ENCODE measurements at places on chromosomes 1 and 21. TPM values are rescaled to one million over a fixed set of nuclear protein-coding genes. Genes with fewer than 3 reads are reported as not detected.

LIN28A gene
- not detected for total RNA-seq

KCNA3 gene
- total RNA-seq = under 0.01 TPM

CHODL gene
- under 0.01 TPM for total RNA-seq

S100A1 gene
- not detected for total RNA-seq

DNA sequence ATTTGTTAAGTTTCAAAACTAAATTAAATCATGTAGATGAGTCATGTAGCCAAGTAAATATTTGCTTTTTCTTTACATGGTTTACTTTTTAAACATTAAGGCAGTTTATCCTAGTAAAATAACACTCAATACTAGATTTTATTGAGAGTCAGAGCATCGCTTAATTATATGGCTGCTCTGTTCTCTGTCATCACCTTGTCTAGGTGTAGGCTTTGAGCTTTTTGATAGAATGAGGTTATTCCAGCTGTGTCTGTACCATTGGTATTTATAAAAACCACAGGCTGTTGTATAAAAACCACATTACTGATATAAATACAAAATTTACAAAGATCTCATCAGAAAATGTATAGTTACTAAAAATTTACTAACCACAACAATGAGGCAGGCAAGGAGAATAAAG is 42.5 kb upstream of the GPR52 start:
- DNase-seq = no peak

DNA sequence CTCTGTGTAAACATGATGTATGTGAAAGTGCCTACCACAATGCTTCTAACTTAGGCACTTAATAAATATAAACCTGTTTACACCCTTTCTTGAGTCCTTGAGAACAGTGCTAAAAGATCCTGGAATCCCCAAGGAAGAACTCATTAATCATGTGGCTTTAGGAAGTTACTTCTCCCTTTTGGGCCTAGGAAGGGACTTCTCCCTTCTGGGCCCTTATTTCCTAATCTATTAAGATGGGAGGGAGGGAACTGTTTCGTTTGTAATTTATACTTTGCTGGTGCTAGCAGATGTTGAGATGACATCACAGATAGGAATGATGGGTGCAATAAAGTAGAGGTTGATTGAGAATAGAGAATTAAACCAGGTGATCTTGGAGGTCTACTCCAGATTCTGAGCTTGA is 1.2 kb downstream of the BTF3L4 start:
- DNase-seq = no peak

GRCh38 chr1:41870076-41870562 is 48.6 kb downstream of the HIVEP3 start:
- peak; percentile 82 for DNase-seq

- no peak for DNase-seq
Measured at GRCh38 chr1:53627666-53628065, 111.3 kb downstream of the GLIS1 start.

- no peak for DNase-seq
Measured at GRCh38 chr1:46026531-46026930, 105.9 kb downstream of the PIK3R3 start.

GRCh38 chr1:156276532-156276931 is 6.1 kb downstream of the SMG5 start:
- DNase-seq = no peak

DNA sequence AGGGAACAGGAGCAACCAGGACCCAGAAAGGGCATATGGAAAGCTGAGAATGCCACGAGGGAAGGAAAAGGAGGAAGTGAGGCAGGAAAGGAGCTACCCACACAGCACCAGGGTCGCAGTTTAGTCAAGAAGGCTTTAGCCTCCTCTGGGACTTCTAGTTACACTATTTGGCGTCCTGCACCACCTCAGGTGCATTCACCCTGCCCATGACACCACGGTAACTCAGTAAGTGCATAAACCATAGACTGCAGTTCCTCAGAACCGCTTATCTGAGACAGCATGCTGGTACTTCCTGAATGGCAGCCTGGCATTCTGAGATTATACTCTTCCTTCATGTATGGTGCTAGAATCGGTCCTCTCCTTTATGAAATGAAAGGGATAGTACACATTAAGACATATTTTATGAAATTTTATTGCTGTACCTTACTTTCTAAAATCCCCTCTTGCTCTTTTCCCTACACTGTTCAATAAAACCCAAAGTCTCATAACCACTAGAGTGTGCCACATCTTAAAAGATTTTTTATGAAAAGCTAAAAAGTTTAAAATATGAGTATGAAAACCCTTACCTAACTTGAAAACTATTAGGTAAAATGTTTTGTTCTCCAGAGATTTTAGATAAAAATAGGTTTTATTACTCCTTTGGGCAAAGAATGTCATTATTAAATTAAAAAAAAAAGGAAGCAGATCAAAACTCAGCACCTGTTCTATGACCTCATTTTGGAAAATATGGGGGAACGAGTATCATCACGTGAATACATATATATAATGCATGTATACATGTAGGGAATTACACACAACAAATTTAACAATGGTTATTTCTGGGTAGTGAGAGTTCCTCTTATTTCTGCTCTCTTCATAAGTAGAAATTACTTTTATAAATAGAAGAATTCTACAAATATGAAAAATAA is 67.3 kb downstream of the VAV3 start:
- DNase-seq = no peak

GRCh38 chr1:78839704-78840277 is 166.7 kb downstream of the ADGRL4 start:
- peak; percentile 51 for DNase-seq

GRCh38 chr1:20290624-20291597 is at the start of gene VWA5B1:
Gene VWA5B1 (plus strand): TSS chr1:20290875. CDS start chr1:20310602, 19,727 bp downstream.
- DNase-seq = no peak

GRCh38 chr1:212608959-212609700 is 569 bp downstream of the ATF3 start:
- no peak for DNase-seq

GRCh38 chr1:169487561-169487960 is 1.8 kb upstream of the SLC19A2 start:
- no peak for DNase-seq

DNA sequence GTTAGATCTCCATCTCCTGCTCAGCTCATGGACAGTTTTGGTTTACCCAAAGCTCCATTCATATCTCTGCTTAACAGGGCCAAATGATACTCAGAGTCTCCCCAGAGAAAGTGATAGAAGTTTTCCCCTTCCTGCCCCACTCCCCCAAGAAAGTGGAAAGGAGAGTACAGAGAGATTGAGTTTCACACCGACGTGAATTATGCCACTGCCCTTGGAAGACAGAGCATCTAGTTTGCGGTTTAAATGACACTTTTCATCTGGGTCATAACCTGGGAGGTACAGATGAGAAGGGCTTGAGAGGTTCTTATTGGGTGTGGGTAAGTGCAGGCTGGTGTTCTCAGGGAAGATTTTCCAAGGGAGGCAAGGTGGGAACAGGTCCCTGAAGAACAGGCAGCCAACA is 6.9 kb upstream of the ZNF362 start:
- no peak for DNase-seq

All from IMR-90 (cell line).